ENCODE measurements at places on chromosomes 11 and 22. TPM values are rescaled to one million over a fixed set of nuclear protein-coding genes. Genes with fewer than 3 reads are reported as not detected.

GRCh38 chr11:84313830-84314359, 1027.7 kb upstream of the CCDC90B start:
- DNase-seq = no peak

DNA sequence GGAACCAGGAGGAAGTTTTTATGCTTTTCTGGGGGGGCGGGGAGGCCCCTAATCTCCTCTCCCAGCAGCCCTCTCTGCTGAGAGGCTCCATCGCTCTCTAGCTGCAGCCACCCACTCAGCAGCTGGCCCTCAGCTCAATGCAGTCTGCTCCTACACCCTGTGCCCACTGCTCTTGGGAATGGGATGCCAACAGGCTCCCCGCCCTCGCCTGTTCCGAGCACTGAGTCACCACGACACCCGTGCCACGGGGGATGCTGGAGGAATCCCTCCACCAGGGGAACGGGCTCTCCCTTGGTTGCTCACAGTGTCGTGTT, 23.5 kb upstream of the SUSD2 start:
- no peak for DNase-seq

GRCh38 chr11:76152741-76153570, 53.3 kb downstream of the WNT11 start:
- peak; percentile 74 for DNase-seq

DNA sequence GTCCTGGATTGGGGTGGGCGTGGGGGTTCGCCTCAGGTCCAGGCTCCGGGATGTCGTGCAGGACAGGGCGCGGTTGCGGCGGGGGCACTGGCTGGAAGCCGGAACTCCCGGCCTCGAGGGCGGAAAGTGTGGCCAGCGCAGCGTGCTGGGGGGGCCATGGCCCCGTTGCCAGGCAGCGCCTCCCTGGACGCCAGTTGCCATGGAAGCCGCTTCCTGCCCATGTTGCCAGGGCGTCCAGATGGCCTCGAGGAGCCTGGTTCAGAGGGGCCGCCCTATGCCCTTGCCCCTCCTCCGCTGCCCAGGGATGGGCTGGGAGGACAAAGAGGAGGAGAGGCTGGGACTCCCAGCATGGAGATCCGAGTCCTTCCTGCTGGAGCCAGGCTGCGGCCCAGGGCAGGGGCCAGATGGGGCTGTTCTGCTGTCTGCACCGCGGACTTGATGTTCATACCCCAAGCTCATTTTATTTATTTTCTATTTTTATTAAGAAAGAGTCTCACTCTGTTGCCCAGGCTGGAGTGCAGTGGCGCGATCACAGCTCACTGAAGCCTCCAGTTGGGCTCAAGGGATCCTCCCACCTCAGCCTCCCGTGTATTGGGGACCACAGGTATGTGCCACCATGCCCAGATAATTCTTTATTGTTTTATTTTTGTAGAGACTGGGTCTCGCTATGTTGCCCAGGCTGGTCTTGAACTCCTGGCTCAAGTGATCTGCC, 4.6 kb upstream of the CCDC188 start:
- DNase-seq = no peak

FREY1 gene
- 6.6 TPM for total RNA-seq

DNA sequence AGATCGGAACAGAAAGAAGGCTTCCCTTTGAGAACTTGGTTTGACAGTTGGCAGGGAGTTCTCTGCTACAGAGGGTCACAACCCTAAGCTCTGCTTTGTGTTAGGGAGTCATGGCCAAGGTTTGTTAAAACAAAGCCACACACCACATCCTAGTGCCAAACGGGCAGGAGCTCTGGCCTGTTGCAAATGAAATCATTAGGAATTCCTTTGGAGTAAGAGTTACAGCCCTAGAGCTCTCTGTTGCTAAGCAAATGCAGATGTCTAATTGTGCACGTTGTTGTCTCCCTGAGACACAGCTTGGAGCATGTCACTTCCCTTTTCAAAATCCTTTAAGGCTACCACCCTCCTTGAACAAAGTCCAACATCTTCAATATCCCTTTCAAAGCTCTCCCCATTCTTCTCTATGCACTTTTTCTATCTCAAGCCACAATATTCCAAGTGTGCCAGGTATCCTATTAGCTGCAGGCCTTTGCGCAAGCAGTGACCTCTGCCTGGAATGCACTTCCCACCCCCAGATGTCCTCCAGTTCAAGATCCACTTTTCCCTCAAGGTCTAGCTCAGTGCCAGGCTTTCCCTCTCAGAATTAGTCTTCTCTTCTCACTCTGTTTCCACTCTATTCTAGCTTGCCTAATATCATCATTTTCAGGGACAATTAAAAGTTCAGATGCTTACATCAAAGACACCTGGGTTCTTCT, 253.7 kb upstream of the POU2AF2 start:
- no peak for DNase-seq

GRCh38 chr11:43992183-43992582, 49.7 kb downstream of the C11orf96 start:
- no peak for DNase-seq

DNA sequence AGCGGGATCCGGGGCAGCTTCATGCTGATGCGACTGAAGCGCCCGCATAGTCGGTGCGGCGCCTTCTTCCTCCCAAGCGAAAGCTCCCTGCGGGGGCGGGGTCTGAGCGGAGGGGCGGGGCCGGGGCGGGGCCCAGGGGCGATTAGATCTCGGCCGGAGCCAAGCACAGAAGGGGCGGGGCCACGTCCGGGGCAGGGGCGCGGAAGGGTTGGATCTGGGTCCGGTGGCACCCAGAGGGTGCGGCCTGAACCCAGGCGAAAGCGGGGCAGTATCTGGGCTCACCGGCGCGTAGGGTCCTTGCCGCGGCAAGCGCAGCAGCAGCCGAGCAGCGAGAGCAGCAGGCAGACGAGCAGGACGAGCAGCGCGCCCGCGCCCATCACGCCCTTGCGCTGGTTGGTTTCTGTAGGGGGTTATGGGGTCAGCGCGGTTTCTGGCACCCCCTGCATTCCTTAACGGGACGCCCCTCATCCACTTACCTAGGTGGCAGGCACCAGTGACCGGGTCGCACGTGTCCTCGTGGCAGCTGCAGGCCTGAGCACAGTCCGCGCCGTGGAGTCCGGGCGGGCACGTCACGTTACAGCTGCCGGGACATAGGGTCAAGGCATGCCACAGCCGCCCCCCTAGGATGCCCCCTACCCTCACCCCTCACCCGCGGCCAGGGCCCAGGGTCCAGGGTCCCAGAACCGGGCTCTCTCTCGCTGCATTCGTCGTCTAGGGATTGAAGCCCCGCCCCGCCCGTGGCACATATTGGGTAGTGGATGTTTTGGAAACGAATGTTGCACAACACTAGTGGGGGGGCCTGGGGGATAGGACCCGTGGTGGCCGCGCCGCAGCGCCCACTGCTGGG, 8.1 kb downstream of the SCARF2 start:
- peak; percentile 88 for DNase-seq

GRCh38 chr11:127965939-127966668, 621.3 kb downstream of the ETS1 start:
- no peak for DNase-seq

- DNase-seq = no peak
Observed at GRCh38 chr11:134632347-134633119, 220.5 kb upstream of the B3GAT1 start.

OR5AP2 gene
- total RNA-seq = not detected

C11orf87 gene
- total RNA-seq = not detected

GGTLC3 gene
- not detected for total RNA-seq

DNA sequence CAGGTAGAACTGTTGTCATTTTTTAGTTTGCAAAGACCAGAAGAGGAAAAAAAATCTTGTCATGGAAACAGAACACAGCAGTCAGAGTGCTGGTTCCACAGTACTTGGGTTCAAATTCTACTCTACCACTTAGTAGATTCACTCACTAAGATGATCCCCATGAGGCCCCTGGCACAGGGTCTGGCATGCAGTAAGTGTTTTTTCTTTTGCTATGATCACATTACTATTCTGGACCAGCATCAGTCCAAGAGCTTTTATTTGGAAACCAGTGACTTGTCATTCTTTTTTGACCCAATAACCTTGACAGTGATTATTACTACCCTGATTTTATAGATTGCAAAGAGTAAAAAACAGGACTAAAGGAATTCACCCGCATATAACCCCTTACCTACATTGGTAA, 4.1 kb downstream of the EEF1G start:
- no peak for DNase-seq

GRCh38 chr11:797296-798092, 587 bp downstream of the SLC25A22 start:
- peak; percentile 88 for DNase-seq

GRCh38 chr11:86698639-86699038, 26.2 kb upstream of the ME3 start:
- no peak for DNase-seq

OR10A2 gene
- not detected for total RNA-seq

- peak; percentile 40 for DNase-seq
Observed at GRCh38 chr22:33570110-33570509, 350.2 kb downstream of the LARGE1 start.

DNA sequence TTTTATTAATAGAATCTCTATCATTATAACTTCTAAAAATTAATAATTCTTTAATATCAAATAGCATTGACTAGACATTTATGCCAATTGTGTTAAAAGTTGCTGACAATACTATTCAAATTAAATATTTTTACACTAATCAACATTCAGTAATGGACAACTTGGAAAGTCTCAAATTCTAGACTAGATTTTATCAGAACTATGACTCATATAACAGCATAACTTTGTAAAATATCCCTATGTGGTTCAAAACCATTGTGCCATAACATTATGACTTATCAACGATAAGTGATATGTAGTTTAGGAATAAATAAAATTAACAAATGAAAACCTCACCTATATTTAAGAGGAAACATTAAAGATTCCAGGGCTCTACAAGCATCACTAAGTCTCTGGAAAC, 291.8 kb downstream of the SBF2 start:
- DNase-seq = no peak

EIF3M gene
- 177 TPM for total RNA-seq

DNA sequence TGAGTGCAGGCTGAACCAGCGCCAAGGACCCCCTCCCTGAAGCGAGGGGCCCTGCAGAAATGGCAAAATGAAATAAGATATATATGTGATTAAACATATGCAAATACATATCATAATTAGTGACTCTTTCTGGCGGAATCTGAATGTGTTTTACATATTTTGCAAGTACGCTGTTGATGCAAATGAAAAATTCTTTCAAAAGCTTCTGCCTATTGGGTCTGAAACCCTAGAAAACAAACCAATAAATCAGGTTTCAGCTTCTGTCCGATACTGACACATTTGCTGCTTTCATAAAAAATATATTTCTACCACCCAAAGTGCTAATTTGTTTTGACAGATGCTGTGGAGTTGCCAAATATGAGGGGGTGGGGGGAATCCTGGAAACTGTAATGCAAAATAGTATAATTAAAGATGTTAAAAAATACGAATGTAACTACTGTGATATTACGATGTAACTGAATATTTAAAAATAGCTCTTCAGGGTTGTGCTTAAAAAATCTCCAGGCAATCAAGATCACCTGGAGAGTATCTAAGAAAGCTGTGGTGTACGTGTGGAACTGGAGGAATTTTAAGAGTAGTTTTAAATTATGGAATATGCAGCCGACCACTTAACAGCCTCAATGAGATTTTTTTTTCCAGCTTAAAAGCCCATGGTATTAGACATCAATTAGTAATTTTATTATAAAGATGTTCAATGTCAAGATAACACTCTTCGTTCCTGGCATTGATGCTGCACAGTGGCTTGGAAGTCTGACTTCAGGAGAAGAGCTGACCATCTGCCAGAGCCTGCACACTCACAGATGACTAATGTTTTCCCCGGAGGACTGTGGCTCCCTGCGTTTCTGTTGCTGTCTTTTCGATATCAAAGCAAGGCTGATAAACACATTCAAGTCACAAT, 122.2 kb upstream of the RCN1 start:
- DNase-seq = no peak

GRCh38 chr11:9091044-9091922, at the start of gene SCUBE2:
SCUBE2 (minus strand) TSS chr11:9091599; CDS start chr11:9091528, 71 bp downstream.
- peak; percentile 22 for DNase-seq

CD3D gene
- total RNA-seq = 0.79 TPM

DNA sequence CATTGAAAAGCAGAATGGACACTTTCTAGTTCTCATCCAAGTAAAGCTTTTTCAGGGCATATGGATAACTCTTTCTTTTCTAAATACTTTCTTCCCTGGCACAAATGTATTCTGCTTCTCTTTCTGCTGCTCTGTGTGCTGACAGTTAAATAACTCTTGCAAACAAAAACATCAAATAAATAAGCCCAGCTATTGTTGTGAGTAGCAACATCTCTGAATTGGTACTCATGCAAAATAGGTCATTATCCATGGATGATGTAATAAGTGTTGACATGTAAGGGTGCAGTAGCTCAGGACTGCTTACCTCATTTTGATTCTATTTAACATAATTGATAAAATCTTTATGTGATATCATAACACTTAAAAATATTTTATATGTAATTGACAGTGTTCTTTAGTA, 164.3 kb downstream of the MSANTD4 start:
- DNase-seq = no peak

A4GALT gene
- 6.1 TPM for total RNA-seq

PTPMT1 gene
- 26.2 TPM for total RNA-seq

DNA sequence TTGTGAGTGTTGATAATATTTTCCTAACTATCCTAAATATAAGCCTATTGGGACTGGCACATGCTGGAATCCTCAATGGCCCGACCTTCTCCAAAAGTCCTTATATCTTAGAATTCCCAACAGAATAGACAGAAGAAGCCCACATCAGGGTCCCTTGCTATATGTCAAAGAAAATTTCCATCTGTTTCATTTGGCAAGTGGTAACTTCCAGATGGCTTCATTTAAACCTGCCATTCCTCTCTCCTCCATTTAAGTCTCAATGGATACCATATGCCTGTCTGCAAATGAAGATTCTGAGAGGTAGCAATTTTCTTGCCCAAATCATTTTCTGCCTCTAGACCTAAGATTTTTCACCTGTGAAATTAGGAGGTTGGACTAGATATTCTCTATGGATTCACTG, 73.1 kb upstream of the KCNA4 start:
- no peak for DNase-seq
